Neural crest cell (in vitro differentiated cells): ENCODE measurements at places on chromosomes 4 and X. TPM values are rescaled to one million over a fixed set of nuclear protein-coding genes. Genes with fewer than 3 reads are reported as not detected.

The HELT gene
- total RNA-seq, result not detected in 2 replicates

DNA sequence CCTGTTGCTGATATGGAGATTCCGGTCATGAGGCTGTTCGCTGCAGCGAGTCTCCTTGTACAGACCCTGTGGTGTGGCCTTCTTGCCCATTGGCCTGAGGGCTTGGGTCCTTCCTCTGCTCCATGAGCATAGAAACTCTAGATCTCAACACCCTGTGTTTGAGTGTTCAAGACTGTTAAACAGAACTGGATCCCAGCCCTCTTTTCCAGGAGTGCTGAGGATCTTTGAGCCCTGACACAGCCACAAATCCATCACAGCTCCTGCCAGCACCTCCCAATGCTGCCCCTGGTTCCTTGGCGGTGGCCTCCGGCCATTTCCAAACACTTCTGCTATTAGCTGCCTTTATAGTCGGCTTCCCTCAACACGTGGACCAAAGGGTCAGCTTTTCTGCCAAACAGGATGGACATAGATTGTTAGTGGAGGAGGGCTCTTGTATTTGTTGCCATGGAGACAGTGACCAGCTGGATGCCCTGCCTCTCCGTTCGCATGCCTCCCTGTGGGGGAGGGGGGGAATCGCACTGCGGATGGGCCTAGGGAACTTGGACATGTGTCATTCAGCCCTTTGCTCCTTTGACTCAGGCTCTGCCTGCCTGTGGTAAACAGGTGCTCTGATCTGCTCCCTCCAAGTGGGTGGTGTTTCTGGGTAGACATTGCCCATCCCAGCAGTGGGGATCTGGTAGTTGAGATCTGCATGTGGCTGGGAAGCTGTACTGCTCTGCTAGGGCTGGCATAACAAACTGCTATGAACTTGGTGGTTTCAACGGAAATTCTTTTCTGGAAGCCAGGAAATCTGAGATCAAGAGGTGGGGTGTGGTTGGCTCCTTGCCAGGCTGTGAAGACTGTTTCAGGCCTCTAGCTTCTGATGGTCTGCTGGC is 6.9 kb upstream of the WDR1 start:
- peak; percentile 49 for DNase-seq

DNA sequence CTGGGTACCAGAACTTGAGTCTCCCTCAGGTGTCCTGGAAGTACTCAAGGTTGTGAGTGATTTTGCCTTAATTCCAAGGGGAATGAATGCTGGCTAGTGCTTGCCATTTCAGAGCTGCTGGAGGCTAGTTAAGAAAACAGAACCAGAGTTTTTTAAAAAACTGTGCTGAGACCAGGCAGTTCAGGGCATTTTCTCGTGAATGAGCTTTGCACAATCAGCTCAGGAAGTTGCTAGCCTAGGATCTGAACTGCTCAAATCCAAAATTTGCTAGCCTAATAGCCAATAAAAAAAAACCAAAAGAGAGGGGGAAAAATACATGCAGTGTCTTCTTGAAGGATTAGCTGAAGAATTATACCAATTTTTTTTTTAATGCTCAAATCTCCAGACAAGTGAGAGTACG is 292.7 kb downstream of the FBXW7 start:
- no peak for DNase-seq

DNA sequence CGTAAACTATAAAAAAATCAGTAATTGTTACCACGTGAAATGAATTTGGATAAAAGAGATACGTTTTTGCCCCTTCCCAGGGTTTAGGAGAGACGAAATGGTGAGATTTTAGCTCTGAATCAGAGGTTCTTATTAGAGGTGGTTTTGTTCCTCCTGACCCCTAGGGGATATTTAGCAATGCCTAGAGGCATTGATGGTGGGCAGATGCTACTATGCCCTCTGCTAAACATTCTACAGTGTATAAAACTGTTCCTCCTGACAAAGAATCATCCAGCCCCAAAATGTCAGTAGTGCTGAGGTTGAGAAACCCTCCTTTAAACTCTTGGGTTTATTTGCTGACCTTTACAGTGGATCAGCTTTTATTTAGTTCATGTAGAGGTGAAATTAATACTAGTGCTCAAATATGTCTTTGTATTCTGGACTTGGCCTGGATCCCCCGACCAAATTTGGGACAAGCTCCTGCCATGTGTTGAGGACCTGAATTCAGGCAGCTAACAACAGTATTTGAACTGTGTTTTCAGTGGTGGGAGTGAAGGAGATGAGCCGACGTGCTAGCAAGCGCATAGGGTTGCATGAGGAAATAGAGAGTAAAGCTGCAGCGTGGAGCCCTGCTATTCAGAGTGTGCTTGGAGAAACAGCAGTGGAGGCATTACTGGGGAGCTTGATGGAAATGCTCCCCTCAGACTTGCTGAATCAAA is 126.1 kb downstream of the PTTG2 start:
- no peak for DNase-seq

- DNase-seq, result no peak
Observed at GRCh38 chr4:47390428-47391125, 72.9 kb downstream of the COMMD8 start.

GRCh38 chr4:147355847-147356246 is 125.0 kb upstream of the EDNRA start:
- no peak for DNase-seq
